ENCODE measurements at places on chromosomes 4 and X. TPM values are rescaled to one million over a fixed set of nuclear protein-coding genes. Genes with fewer than 3 reads are reported as not detected.

The CFP gene
- 1.3 TPM for total RNA-seq

The PTTG2 gene
- total RNA-seq, result not detected

The DCLK2 gene
- 19.7 TPM for total RNA-seq

The GAGE2A gene
- total RNA-seq, result not detected

The LRAT gene
- total RNA-seq, result 7.3 TPM

Measured in thyroid gland (tissue), 4 donors.